GM04504 (cell line): ENCODE measurements at places on chromosomes 6 and 20.

DNA sequence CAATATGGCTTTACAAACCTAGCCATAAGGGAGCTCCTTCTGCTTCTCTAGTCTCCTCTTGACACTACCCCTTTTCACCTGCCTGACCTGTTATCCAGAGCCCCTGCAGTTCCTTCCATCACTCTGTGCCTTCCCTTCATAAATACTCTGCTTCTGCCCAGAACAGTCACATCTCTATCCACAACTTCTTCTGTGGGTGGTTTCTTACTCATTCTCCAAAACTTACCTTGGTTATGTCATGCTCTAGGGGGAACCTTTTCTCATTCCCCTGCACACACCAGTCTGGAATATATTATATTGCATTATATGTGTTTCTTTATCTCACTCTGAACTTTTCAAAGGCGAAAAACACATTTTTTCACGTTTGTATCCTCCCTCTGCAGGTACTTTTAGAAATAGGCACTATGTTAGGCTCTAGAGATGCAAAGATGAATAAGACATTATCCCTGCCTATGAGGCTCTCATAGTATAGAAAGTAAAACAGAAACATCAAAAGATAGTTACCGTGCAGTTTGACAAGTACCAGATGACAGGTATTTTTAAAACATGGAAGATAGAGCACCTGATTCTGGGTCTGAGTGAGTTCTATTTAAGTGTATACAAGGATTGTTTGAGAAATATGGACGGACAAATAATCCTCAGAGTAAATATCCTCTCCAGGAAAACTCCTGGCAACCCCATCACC lies 51.5 kb downstream of the AIG1 start:
- no peak for DNase-seq

DNA sequence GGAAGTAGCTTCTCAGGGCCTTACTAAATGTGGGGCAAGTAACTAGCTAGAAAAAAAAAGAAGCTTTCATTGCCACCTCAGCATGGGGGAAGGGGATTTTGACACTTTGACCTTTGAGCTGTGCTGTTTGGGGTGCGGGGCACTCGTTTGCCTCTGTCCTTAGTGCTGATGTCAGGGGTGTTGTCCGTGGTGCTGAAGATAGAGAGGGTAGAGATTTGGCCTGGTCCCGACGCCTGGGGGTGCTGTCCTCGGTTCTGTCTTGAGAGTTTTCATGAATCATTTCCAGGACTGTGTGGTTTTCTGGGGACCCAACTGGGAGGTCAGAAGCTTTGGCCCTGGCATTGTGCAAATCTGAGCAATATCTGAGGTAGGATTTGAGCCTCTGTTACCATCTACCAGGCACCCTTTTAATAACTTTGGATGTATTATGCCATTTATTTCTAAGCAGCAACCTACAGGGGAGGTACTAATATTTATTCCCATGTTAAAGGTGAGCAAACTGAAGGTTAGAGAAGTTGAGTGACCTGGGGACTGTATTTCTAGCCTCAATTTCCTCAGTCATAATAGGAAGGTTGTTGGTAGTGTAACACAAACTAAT lies 78.0 kb downstream of the DLGAP4 start:
- no peak for DNase-seq

DNA sequence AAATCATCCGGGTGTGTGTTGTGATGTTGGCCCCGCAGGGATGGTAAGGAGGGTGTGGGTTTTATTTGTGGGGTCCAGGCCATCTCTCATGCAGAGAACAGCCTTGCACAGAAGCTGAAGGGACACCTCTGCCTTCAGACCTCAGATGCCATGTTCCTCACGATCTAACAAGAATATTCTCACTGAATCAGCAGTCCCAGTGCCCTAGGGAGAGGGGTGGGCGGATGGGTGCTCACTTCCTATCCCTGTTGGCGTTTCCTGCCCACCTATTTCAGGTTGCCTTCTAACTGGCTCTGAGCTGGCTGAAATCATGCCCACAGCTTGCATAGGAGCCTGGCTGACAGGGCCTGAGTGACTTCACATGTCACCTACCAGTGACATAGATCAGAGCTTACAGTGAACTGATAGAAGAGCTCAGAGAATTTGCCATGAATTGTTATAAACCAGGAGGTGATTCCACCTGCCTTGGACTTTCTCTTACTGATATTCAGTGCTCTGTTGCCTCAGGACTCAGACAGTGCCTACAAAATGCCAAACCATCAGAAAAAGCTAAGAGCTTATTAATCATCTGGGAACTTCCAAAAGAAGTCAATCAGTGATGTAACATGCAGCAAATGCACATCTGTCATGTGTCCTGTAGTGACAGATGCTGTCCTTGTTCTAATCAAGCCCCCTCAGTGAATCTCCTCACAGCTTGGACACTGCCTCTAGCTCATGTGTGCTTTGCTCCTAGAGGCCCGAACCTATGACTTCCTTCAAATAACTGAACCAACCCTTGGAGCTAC lies 285.8 kb upstream of the PRND start:
- no peak for DNase-seq

- no peak for DNase-seq
Observed at GRCh38 chr20:61092251-61092650, 159.8 kb upstream of the CDH4 start.

- no peak for DNase-seq
Observed at GRCh38 chr6:2784061-2784460, 18.9 kb downstream of the WRNIP1 start.
